BE2C (cell line): ENCODE measurements at places on chromosomes 2 and 18.
A peak's percentile ranks its signal among the peaks of the same experiment; 100 is the strongest.

DNA sequence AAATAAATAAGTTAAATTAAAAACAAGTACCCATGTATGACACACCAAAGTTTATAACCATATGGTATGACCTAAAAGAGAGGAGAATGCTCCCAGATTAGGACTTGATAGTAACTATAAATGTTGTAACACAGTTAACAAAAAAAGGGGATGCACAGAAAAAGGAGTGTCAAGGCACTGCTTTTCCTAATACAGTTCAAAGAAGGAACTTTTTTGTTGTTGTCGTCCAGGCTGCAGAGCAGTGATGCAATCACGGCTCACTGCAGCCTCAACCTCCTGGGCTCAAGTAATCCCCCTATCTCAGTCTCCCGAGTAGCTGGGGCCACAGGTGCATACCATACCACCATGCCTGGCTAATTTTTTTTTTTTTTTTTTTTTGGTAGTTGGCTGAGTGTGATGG, 2.7 kb downstream of the NARS1 start:
- DNase-seq, result no peak

- DNase-seq, result no peak
Measured at GRCh38 chr2:49032126-49032525, 122.2 kb downstream of the FSHR start.

DNA sequence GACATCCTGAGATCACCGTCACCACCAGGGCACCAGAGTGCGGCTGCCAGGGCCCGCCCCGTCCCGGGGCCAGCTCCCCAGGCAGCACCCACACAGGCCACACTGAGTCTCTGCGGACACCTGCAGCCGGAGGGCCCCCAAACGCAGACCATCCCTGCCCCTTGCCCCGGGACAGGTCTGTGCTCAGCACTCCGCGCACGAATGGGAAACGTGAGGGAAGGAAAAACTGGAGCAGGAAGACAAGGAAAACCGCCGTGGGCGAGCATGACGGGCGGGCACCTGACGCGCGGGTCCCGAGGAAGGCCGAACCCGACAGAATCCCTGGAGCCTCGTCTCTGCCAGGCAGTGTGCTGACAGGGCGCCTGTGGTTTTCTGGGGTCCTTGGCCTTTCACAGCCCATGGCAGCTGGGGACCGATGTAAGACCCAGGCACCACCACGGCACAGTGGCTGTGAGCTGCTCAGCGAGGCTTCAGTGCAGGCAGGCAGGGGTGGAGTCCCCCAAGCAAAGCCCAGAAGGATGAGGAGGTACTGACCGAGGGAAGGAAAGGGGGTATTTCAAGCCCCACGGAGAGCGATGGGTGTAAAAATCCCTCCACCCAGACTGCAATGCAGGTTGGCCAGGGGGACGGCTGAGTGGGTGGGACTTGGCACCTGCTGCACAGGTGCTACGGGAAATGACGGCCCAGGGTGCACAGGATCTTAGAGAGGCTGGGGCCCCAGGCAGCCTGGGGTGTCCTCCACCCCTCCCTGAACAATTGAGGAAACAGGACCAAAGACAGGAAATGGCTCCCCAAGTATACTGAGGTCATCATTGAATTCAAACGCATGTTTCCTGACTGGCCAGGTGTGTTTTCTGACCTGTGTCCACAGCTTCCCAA, 59.0 kb downstream of the PXDN start:
- DNase-seq, result no peak

DNA sequence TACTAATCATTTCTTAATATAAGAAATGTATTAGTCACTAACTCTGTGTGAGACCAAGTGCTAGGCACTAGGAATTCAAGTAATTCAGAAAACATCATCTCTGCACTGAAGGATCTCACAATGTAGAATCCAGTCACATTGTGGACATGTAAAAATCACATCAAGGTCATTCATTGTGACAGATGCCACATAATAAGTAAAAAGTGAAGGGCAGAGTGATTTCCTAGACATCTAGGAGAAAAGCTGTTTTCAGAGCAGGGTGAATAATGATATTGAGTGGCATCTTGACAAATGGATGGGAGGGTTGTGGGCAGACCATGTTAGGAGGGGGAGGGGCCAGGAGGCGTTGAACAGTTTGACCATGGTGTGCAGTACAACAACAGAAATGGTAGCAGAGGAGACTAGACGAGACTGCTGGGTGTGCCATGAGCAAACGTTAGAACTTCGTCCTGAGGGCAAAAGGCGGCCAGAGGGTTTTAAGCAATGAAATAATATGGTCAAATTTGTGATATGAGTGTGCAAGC, 93.8 kb downstream of the DTNA start:
- no peak for DNase-seq

- DNase-seq, result peak; percentile 2
Measured at GRCh38 chr2:217800433-217801114, 202.2 kb downstream of the TNS1 start.

- no peak for DNase-seq
Measured at GRCh38 chr2:85995648-85996529, 107.1 kb upstream of the ST3GAL5 start.

GRCh38 chr2:20702563-20702962, 35.6 kb downstream of the GDF7 start:
- DNase-seq, result no peak

GRCh38 chr18:1708006-1708405, 803.3 kb downstream of the ADCYAP1 start:
- DNase-seq, result no peak

GRCh38 chr18:63273222-63273927, 46.2 kb downstream of the BCL2 start:
- DNase-seq, result peak; percentile 21

GRCh38 chr2:32741575-32741974, 113.7 kb downstream of the TTC27 start:
- no peak for DNase-seq

DNA sequence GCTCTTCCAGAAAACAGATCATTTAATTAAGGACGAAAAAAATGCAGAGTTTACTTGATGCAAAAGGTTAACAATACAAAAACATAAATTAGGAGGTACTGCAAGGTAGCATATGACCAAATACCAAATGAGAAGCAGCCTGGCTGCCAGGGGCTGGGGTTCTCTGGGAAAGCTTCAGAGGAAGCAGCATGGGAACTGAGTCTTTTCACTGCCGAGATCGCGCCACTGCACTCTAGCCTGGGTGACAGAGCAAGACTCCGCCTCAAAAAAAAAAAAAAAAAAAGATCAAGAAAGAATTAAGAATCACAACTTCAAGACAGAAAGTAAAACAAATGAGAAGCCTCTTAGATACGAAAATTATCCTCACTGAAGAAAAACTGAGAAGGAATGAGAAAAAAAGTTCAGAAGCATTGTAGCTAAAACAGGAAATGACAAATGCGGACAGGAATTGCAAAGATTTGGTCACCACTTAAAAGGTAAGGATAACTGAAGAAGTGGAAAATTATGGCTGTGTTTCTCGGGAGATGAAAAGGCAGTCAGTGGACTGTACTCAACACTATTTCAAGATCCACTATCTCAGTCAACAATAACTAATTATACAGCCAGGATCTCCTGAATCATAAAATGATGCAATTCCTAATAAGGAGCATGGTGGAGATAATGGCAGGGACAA, 4.3 kb downstream of the SEPTIN10 start:
- no peak for DNase-seq

- DNase-seq, result no peak
Measured at GRCh38 chr2:10012963-10013461, 30.3 kb upstream of the KLF11 start.

GRCh38 chr18:45291621-45292615, 323.4 kb upstream of the SLC14A2 start:
- no peak for DNase-seq

- DNase-seq, result no peak
Measured at GRCh38 chr18:48295586-48296311, 113.4 kb downstream of the ZBTB7C start.

DNA sequence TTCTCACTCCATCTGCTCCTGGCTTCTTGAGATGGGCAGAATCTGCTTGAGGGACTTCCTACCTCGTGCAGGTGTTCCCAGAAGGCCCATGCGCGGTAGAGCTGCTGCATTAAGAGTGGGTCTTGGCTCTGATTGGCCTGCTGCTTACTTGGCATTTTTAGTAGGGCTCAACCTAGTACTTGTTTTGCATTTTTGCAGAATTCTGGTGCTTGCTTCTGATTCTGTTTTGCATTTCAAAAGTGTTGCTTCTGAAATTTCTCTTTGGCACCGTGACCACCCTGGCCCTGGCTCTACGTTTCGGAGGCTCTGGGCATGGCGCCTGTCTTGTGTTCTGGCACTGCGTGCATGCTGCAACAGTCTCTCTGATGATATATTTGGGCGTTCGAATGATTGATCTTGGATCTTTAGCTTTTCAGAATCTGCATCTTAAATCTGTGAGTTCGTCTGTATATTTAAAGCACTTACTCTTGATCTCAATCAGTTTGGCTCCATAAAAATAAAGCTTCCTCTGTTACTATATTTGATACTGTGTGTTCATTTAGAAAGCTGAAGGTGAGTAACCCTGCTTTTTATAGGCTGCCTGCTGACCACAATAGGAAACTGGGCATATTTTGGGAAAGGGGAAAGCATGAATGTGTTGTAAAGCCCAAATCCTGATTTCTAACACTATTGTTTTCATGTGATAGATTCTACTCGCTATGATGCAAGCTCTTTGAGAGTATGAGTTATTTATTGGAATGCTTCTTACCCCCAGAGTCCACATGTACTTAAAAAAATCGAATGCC, 22.2 kb downstream of the EFR3B start:
- no peak for DNase-seq

GRCh38 chr2:169891593-169892298, 64.5 kb downstream of the UBR3 start:
- DNase-seq, result no peak

DNA sequence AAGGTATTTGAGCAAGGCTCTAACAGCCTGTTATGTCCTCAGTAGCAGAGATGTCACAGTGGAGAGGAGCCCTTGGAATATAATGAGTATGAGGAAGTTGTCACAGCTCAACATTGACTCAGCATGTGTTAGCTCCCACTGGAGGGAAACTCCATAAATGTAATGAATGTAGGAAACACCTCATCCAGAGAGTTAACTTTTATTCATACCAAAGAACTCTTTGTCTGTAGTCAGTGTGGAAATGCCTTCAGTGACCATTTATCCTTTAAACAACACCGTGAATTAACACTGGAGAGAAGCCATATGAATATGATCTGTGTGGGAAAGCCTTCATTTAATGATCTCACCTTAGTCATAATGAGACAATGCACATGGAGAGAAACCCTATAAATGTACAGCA, 59.7 kb downstream of the CYP1B1 start:
- no peak for DNase-seq

DNA sequence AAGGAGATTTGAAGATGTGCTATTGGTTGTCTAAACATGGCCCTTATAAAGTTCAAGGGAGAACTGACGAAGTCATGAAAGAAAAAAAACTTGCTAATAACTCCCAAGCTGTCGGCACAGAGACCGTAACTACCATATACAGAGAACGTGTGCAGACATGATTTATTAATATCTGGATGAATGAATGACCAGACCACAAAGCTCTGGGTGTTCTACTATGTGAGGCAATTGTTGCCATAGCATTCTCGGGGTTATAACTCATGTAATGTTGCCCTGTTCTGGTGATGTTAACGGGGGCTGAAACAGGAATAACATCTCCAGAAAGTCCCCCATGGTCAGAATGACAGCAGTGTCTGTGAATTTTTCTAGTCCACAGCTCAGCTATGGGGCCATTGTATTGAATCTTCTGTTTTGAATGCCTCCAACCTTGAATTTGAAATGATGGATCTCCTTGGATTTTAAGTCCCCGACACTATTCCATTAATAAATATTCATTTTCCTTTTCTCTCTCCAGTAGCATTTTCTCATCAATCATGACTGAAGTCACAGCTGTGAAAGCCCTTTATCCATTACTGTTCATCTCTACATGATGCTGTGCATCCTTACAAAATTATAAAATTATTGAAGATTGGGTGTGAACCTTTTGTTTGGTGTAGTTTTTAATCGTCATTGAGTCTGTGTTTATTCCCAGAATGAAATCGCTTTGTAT, 483.4 kb upstream of the KLHL29 start:
- no peak for DNase-seq
